Stimulated activated effector memory CD8-positive, alpha-beta T cell treated with anti-CD3 and anti-CD28 coated beads, Interleukin-12 subunit alpha, Interleukin-12 subunit beta, amount 100 ng/mL, for 72 hours (primary cell): ENCODE measurements at places on chromosomes 4 and X.
A peak's percentile ranks its signal among the peaks of the same experiment; 100 is the strongest.

- DNase-seq: peak; percentile 80
Observed at GRCh38 chr4:112231779-112232713, at the start of gene AP1AR. AP1AR (plus strand) TSS chr4:112231787; CDS start chr4:112232092, 305 bp downstream.

DNA sequence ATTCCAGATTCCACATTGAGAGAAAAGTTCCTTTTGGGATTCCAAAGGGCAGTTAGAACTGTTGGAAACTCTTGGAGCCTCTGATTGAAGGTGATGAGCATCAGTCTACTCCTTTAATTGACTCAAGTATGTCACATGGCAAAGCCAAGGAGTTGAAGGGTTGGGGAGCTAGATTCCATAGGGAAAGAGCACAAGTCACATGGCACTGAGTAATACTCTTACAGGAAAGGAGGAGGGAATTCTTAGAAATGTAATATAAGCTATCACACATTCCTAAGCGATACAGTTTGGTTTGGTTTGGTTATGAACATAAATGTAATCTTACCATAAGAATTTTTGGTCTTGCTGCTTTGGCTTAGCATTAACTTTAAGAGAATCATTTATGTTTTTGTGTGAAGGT lies 15.7 kb downstream of the SPCS3 start:
- no peak for DNase-seq

- no peak for DNase-seq
Observed at GRCh38 chr4:140092094-140092851, 61.7 kb downstream of the MAML3 start.

- DNase-seq: no peak
Observed at GRCh38 chr4:73675623-73676022, 55.4 kb upstream of the RASSF6 start.
